MV-4-11 (cell line): ENCODE measurements at places on chromosomes 6 and 20.
A peak's percentile ranks its signal among the peaks of the same experiment; 100 is the strongest.

DNA sequence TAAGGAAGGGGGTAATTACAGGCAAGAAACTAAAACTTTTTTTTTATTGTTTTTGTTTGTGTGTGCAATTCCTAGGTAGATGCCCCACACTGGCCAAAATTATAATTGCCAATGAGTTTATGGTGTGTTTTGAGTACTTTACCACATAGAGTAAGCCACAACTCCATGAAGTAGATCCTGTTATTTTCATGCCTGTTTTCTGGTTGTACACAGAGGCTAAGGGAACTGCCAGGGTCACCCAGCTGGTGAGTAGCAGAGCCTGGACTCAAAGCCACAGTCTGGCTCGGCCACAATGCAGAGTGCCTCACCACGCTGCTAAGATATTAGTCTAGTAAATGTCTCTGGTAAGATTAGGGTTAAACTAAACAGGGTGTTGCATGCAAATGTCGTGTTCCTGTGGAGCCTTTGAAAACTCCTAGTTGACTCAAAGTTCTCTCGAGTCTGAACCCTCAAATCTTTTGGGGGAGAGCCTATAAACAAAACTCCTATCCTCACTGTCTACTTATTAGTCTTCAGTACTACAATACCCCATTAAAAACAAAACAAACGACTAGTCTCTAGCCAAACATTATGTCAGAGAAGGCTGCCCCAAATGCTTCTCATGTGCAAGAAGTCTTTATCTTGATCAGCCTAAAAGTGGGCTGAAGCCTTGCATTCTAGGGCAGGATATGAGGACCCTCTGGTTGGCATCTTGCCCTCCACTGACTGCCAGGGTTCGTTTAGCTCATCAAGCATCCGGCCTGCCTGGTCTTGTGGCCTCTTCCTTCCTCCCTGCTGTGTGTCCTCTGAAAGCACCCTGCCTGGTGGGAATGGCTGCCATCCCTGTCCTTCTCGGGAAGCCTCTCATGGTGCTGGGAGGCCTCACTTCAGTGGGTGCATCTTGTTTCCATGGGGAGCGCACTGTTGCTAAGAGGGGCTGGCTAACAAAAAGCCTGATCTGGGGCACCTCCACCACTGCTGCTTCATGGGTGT lies 4.2 kb downstream of the DUSP22 start:
- no peak for DNase-seq

GRCh38 chr20:60210779-60211617 lies 252.8 kb downstream of the CDH26 start:
- DNase-seq, result peak; percentile 50

DNA sequence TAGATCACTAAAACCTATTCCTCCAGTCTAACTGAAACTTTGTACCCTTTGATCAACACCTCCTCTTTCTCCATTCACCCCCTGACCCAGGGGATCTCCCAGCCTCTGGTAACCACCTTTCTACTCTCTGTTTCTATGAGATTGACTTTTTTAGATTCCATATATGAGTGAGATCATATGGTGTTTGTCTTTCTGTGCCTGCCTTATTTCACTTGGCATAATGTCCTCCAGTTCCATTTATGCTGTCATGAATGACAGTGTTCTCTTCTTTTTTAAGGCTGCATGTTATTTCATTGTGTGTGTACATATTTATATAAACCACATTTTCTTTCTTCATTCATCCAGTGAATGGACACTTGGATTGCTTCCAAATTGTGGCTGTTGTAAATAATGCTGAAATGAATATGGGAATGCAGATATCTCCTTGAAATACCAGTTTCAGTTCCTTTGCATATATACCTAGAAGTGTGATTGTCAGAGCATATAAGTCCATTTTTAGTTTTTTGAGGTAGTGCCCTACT lies 57.7 kb downstream of the DHX35 start:
- DNase-seq, result no peak

- no peak for DNase-seq
Observed at GRCh38 chr6:15969236-15969778, 159.6 kb upstream of the MYLIP start.
